ENCODE measurements at places on chromosomes 1 and 21.
A peak's percentile ranks its signal among the peaks of the same experiment; 100 is the strongest.

- no peak for DNase-seq
Observed at GRCh38 chr1:8677782-8678181, 139.7 kb downstream of the RERE start.

GRCh38 chr1:34645109-34645688 lies 109.6 kb upstream of the GJB5 start:
- no peak for DNase-seq

DNA sequence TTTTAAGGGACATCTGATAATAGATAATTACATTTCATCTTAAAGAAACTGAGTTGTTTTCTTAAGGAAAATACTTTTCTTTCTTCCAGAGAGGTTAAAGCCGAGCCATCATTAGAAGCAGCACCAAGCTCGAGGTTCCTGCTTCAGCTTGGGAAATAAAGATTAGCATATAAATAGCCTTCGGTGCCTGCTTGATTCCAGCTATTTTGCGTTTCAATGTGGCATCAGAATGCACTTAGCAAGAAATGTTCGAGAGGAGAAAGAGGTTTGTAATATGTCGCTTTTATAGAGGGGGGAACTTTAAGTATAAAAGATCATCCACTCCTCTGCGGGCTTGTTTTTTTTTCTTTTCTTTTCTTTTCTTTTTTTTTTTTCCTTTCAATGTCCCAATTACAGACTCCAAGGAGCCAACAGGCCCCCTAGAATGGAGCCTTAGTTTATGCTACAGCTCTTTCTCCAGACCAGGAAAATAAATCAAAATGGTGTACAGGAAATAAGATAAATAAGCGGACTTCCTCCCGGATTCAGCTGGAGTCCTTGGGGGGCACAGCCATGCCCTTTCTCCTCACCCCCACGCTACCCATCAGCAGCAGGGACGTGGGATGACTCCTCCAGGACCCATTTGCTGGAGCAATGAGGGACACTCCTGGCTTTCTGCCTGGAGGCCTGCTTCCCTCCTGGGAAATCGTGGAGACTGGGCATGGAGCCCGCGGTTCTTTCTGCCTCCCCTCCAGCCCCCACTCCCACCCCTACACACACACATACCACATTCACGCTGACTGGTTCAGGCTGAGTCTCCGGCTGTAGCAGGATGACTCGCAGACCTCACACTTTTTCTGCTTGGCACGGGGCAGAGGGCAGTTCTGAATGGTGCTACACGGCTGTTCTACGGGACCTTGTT lies 131.6 kb downstream of the RRAGC start:
- no peak for DNase-seq

- DNase-seq: no peak
Observed at GRCh38 chr1:233340966-233341516, 13.5 kb downstream of the MAP3K21 start.

DNA sequence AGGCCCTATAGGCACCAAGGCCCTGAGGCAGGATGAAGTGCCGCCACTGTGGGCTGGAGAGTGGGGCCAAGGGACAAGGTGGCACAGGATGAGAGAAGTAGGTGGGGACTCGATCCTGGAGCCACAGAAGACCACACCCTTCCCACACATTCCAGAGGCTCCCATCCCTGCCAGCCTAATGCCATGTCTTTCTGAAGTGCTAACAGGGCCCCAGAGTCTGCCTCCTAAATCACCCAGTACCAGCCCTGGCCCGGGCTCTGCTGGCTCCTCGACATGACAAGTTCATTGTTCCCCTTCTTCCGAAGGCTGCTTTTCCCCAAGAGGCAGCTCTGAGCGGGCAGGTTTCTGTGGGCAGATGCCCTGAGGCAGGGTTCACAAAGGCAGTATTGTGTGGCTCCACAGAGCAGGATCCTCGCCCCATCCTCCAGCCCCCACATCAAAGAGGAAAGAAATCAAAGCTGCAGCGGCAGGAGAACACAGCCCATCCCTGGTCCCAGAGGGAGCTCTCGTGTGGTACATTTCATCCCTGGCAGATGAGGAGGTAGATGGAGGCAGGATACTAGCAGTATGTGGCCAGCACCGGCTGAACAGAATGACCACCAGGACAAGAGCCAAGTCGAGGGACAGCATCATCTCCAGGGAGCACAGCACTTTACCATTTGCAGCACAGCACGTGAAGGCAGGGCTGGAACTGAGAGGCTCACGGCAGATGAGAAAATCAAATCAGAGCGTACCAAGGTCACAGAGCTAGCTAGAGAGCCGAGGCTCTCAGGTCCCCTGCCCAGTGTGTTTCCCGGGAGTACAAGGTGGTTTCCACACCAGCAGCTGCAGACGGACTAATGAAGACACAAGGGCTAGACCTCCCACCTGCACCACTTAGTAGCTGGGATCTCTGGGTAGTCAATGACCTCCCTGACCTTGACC lies 64.8 kb downstream of the SYF2 start:
- no peak for DNase-seq

DNA sequence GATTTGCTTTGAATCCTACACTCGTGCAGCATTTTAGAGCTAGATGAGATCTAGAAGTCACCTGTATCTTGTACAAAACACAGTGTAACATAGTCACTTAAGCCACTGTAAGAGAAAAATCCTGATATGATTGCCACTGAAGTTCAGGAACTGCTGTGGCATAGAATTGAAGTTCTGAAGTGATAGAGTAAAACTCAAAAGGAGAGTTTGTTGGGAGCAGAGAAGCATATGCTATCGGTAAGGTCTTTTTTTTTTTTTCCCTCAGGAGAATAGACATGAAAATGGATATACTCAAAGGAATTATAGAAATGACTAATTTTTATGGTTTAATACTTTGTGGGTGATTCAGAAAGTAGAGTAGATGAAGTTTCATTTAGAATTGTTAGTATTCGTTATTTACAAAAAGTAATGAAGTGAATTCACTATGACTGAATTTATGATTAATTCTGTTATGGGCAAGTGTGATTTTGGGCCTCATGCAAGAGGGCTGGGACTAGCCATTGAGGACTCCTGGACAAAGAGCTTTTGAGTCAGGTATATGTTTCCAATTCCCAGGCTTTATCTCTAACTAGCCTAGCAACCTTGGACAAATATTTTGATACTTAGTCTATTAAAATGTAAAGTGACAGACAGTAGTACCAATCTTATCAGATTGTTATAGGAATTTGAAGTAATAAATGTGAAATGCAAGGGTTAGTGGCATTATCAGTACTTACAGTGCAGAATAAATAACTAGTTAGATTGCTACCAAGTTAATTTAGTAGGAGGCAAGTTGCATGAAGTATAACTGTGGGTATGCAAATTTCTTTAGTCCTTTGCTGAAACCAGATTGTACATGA lies 3.1 kb downstream of the KCTD3 start:
- DNase-seq: no peak

- DNase-seq: no peak
Observed at GRCh38 chr21:37119421-37120218, 46.6 kb downstream of the TTC3 start.

- no peak for DNase-seq
Observed at GRCh38 chr1:160744199-160744851, 5.3 kb downstream of the SLAMF7 start.

DNA sequence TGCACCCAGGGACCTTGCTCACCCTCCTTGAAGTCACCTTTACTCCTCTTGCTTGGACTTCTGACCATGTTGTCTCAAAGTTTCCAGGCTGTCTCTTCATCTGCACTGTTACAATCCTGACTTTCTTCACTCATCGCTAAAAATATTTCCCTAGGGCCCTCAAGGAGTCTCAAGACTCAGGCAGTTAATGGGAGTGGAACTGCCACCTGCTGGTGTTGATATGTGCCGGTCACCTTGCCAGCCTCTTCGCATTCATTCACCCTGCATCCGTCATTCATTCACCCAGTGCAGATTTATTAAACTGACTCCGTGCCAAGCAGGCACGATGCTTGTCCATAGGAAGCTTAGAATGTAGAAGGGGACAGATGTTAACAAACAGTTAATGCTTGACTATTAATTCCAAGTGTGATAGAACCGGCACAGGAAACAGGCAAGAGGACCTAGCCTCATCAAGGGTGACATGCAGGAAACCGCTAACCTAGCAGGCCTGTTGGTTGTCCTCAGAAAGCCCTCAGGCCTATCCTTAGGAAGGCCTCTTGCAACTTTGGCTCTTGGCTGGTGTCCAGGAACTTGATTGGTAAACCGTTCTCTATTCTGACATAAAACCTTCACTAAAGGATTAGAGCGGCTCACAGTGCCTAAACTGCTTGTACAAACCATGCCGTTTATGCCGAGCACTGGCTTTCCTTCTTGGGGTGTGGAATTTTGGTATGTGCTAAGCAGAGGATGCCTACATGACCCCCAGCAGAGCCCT lies 342.2 kb downstream of the CAMTA1 start:
- DNase-seq: no peak

DNA sequence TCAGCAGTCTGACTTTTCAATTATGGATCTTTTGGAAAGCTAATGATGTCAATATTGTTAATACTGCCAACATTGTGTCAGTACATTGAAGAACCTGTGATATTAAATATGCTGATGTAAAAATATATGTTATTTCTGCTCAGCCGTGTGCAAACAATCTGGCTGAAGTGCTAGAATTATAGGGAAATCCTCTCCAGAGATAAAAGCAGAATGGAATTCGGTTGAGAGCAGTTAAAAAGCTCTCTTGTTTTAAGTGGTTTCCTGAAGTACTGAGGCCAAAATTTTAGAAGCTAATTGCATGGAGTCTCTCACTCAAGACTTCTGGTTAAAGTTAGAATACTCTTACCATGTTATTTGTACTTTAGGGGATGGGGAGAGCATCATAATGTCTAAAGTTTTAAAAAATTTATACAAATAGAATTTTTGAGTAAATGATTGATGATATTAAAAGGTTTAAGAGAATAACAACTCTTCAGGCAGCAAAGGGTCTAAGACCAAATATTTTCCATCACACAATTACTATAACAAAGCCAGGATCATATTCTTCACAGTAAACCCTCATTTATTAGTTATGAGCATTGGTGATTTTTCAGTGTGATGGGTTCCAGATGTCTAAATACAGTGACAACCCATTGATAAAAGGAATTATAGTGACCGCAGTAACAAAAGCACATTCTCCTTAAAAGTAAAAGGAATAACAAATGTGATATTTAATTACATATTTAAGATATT lies 834.2 kb upstream of the CXADR start:
- DNase-seq: no peak

GRCh38 chr1:206873603-206874188 lies 8.3 kb downstream of the IL20 start:
- no peak for DNase-seq

GRCh38 chr1:24540051-24540905 lies 15.6 kb upstream of the NCMAP start:
- DNase-seq: no peak

DNA sequence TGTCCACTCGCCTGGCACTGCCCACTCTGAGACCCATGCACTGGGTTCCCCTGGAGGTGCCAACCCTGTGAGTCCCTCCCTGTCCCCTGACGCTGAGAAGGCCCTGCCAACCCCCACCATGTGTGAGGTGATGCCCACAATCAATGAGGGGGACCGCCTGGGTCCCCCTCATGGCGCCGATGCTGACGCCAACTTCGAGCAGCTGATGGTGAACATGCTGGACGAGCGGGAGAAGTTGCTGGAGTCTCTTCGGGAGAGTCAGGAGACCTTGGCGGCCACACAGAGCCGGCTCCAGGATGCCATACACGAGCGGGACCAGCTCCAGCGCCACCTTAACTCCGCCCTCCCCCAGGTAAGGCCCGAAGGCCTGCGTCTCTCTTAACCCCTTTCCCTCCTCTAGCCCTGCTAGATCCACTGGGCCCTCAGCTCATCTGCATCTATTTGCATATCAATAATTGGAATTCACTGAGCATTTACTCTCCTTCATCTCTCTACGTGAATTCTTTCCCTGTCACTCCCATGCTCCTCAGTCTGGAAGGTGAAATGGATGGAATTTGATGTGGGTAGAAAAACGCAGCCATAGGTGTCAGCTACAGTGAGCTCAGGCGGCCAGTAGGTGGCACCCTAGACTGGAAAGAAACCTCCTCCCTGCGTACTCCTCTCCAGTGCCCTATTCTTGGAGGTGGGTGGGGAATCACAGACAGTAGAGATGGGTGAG lies 12.8 kb downstream of the PPFIA4 start:
- DNase-seq: peak; percentile 49

- no peak for DNase-seq
Observed at GRCh38 chr1:35505911-35506798, 51.0 kb downstream of the KIAA0319L start.

DNA sequence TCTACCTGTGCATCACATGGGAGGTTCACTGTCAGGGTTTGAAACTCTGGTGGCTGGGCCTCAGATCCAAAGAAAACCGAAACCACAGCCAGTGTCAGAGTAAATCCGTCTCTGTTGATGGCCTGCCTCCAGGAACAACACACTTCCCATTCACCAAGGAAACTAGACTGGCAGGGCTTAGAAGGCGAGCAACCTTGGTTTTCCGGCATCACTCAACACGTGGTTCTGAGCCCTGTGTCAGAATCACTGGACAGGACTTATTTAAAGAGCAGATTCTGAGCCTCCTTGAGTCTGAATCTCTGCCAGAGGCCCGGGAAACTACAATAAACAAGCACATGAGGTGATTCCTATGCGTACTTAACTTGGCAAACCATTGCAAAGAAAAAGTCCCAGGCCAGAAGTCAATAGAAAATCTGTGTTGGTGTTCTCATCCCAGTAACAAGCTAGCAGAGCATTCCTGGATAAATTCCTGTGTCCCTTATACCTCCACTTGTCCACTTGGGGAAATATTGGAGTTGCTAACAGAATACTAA lies 70.0 kb downstream of the KCTD3 start:
- no peak for DNase-seq

DNA sequence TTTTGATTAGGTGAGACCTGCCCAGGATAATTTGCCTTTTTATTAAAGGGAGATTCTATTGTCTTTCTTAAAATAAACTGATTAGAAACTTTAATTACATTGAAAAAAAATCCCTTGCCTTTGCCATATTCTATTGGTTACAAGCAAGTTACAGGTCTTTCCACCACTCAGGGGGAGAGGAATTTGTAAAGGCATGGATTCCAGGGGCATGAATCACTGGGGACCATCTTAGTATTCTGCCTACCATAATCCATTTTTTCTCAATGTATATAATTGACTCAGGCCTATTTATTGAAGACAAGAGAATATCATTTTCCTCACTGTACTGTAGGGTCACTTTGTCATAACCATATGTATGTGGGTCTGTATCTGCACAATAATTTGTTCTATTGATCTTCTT lies 124.3 kb upstream of the PDE4B start:
- no peak for DNase-seq

DNA sequence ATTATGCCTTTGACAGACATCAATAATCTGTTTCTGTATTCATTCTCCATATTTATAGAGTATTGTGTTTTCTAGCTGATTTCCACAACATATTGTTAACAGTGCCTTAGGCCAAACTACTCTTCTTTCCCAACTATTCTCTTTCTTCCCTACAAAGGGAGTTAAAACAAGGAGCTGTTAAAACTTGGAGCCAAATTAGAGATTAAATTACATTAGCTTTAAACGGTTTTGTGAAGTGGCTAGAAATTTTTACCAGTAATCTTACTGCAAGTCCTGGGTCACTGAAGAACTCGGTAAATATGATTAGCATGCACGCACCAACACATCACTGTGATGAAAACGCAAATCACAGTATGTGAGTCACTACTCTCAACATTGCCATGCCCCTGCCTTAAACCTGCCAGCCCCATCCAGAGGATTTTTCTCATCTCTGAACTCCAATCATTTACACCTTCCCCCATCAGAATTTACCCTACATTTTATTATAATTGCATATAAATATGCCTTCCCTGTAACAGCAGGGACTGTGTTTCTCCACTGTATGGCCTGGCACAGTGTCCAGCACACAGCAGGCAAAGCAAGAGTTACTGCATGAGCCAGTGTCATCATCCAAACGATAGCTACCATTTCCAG lies 1.5 kb upstream of the PRDX6 start:
- no peak for DNase-seq

All from stimulated activated CD8-positive, alpha-beta memory T cell treated with anti-CD3 and anti-CD28 coated beads, Interleukin-15, amount 100 ng/mL, for 1 hour (primary cell).